Retina (tissue), 1 donor: ENCODE measurements at places on chromosomes 2 and 18.

DNA sequence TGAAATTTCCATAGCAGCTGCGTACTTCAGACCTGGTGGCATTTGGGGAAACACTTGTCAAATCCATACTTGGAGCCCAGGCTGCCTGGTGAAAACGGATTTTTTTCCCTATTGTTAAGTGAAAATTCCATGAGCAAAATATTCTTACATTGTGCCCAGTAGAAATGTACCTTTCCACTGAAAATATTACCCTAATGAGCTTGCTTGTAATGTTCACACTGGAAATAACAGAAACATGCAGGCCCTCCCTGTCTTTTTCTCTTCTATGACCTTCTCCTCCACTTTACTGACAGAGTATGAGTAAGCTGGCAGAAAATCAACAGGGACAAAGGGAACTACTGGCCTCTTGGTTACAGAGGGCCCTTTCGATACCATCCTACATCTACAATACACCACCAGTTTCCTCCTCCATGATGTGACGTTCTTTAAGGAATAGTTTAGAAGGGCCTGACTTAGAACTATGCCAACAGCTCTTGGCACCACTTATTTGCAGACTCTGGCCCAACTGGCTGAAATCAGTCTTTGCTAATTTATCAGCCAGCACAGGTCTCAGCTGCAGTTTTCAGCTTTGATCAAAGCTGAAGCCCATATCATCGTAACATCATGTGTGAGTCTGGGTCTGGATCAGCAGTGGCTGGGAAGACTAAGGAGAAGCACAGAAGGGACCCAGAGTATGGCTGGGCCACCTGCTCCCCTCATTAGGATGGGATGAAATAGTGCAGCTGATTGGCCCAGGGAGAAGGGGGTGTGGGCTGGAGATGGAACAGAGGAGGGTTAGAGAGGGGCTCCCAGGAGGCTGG lies 272.2 kb upstream of the ID2 start:
- no peak for DNase-seq

DNA sequence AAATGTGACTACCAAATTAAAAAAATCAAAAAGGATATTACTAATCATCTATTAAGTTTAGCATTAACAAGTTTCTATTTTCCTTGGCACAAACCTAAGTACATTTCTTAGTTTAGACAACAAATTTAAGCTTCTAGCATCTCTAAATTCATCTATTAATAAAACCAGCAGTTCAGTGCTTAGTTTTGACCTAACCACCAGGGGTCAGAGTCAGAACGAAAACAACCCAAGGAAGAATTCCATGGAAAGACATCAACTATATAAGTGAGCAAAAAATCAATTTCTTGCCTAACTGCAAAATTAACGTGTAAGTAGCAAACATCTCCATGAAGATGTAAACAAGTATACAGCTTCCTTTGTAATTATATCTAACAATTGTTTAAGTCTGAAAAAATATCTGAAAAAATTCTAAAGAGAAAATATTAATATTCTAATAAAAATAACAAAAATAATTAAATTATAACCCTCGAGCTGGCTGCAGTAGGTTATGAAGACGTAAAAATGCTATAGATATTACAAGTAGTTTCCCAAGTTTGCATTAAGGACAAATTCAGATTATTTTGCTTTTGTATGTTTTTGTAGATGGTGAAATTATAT lies 83.7 kb downstream of the CERKL start:
- DNase-seq = peak; percentile 26

DNA sequence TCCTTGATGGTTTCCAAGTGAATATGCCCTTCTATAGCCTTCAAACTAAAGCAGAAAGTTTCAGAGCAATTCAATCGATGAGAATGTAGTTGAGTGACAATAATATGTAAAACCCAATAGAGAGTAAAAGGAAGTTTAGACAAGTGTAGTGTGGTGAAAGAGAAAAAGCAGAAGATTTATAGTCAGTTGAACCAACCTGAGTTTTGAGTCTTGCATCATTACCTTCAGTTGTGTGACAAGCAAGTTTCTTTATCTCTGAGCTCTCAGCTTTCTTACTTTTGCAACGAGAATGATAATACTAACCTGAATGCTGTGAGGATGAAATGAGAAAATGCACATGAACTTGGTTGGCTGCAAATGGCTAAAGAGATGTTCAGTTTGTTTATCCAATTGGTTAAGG lies 40.6 kb upstream of the TMEM247 start:
- no peak for DNase-seq

DNA sequence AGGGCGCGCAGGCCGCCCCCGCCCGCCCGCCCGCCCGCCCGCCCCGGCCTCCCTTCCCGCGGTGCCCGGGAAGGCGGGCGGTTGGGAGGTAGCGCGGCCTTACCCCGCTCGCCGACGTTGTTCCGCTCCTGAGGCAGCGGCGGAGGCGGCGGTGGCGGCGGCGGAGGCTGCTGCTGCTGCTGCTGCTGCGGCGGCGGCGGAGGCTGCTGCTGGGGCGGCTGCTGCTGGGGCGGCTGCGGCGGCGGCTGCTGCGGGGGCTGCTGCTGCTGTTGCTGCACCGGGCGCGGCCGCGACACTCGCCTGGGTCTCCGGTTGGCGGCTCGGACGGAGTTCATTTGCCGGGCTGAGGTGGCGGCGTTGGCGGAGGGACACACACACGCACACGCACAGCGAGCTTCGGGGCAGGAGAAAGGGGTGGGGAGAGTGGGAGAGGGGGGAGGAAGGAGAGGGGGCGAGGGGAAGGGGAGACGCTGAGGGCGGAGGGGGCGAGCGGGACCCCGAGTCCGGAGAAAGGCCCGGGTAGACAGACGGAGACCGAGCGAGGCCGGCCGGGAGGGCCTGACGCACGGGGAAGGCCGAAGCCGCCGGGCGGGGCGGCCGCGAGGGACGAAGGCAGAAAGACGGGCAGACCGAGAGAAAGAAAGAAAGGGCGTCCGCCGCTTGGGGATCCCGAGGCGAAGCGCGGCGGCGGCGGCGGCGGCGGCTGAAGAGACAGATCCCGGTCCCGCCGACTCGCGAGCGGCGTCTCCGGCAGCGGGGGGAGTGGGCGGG lies 727 bp downstream of the FBXO11 start:
- DNase-seq = no peak

DNA sequence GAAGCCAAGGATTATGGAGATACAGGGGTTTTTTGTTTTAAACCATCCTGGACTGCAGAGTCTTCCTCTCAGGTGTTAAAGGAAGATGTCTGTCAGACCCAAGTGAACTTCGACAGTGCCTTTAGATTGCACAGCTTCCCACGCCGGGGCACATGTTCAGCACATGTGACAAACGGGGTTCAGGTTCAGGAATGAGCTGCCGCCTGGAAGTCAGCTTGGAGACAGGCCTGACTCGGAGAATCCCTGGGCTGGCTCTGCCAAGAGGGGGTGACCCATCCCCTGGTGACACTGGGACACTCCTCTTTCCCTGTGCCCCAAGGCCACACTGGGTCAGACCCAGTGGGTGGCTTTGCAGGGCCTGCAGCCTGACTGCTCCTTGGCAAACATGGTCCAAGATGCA lies 359.3 kb upstream of the SALL3 start:
- DNase-seq = no peak

DNA sequence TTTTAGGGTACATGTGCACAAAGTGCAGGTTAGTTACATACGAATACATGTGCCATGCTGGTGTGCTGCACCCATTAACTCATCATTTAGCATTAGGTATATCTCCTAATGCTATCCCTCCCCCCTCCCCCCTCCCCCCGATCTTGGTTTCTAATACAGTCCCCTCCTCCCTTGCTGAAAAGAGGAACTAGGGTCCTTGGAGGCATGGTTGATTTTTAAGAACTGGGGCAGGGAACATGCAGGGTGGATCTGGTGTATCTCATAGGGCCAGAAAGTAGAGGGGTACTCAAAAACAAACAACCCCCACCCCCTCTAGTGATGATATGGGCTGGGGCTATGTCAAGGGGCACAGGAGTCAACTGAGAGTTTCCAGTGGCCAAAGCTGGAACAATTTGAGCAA lies 153.4 kb downstream of the UBR3 start:
- DNase-seq = no peak

DNA sequence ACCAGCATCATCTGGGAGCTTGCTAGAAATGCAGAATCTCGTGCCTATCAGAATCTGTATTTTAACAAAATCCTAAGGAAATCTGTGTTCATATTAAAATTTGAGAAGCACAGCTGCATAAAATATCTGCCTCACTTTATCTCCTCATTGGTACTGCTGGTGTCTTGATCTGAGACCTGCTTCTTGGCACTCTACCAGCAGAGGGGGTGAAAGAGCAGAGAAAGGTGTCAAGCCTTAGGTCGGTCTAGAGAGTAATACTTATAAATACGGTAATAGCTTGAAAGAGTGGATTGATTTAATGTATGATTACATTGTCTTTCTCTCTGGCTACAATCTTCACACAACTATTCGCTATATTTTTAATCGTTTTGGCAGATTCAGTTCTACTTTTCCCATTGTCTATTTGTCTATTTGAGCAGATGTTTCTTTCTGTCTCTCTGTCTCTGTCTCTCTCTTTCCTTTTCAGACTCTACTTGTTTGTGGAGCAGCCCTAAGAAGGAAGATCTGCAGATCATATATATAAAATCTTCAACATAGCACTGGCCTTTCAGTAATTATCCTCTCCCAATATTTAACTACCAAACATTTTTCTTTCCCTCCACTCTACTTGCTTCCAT lies 1.7 kb upstream of the GCG start:
- DNase-seq = peak; percentile 32

- no peak for DNase-seq
Observed at GRCh38 chr2:47626664-47627063, 156.3 kb upstream of the MSH6 start.

GRCh38 chr2:200379481-200380090 lies 73.1 kb downstream of the SPATS2L start:
- DNase-seq = no peak

DNA sequence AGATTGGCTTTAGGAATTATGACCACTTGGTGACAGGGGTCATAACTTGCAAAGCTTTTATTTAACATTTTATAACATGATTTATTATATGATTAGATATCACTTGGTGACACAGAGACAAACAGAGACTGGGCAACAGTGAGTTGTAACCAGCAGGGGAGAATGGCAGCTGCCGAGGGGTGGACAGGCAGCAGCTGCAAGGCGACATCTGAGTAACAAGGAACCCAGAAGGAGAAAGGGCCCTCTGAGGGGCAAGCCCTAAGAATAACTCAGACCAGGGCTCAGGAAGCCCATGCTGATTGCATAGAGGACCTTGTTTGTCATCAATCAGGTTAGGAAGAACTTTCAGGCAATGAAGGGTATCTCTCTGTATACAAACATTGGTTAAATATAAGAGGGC lies 339.9 kb upstream of the SOX11 start:
- no peak for DNase-seq

GRCh38 chr2:137870682-137871081 lies 93.6 kb upstream of the HNMT start:
- DNase-seq = no peak

- DNase-seq = no peak
Observed at GRCh38 chr2:113104054-113104611, 23.3 kb upstream of the IL1RN start.

GRCh38 chr18:58012356-58012755 lies 31.7 kb upstream of the NEDD4L start:
- DNase-seq = no peak

DNA sequence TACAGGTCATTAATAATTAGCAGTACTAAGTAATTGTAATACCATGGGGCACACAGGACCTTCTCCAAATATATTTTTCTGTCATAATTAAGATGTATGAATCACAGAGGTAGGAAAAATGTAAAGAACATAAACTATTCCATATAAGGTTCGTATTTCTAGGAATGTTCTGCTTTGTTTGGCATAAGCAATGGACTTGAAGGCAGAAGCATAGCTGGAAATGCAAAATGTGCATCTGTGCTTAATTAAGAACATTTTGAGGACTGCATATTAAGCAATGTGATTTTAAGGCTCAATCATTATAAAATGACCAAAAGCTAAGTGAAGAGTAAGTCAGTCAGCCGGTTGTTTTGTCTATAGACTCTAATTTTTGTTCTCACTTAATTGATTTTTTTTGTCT lies 123.2 kb downstream of the RBM43 start:
- DNase-seq = no peak

DNA sequence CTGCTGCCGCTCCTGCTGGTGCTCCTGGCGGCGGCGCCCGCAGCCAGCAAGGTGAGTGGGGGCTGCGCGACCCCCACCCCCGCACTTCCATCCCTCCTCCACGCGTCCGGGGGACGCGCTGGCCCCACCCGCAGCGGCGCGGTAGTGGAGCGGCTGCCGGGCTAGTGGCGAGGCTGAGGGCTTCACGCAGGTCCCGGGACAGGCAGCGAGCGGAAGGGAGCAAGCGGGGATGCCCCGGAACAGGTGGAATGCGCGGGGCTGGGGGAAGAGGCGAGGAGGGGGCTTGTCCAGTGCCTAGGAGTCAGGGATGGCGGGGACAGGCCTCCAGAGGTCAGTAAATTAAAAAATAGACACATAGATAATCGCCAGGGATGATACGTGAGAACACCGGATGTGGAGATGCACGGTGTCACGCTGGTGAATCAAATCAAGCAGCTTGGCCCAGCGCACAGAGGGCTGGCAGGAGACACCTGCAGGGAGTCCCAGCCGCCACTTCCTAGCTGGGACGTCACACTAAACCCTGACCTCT lies 403 bp downstream of the COL4A3 start:
- DNase-seq = no peak

DNA sequence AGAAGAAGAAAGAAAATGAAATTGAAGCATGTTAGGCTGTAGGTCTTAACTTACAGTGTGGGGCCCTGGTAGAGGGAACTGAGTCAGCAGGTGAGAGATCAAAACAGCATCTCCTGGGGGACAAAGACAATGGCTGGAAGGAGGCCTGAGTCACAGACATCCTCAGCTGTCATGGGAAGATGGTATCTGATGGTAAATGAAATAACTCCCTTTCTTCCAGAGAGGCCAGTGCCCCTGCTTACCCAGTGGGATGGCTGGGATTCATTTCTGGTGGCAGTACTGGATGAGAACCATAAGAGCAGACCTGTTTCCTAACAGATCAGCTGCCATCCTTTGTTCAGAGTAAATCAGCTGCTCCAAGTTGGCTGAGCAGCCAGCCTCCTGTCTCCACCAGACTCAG lies 251.3 kb upstream of the EPAS1 start:
- DNase-seq = no peak

DNA sequence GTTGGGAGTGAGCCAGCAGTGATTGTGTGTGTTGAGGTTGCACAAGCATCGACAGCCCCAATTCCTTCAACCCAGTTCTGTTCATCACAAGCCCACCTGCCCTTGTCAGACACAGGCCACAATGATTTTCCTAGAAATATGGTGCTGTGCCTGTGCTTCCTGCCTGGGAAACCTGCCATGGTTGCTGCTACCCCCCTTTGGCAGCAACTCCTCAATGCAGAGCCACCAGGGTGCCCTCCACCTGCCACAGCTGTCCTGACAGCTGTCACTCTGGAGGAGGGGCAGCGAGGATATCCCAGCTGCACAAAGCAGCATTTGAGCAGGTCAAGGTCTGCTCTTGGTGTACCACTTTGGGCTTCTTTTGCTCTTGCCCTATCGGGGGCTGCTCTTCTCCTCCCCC lies 27.1 kb downstream of the SMIM21 start:
- no peak for DNase-seq

DNA sequence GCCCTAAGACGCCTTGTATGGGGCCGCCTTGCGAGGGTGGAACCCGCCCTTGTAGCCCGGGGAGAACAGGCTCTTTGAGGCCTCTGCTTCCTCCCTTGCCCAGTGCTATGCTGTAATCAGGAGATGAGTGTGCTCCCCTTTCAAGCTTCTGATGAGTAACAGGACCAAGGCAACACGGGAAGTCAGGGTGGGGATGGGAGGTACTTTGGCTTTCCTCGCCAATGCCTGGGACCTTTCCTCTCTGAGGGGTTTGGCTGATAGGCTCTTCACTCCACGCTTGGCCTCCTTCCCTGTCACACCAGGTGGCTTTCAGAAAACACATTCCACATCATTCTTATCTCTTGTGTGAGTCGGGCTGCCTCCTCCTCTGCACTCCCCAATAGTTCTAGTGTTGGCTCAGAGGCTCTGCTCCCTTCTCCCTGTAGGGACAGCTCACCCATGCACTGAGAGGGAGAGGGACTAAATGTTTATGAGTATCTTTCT lies 223.7 kb upstream of the TRIB2 start:
- no peak for DNase-seq
